ENCODE measurements at places on chromosomes 11 and 22. TPM values are rescaled to one million over a fixed set of nuclear protein-coding genes. Genes with fewer than 3 reads are reported as not detected.

The FOLR3 gene
- not detected for total RNA-seq

The DESI1 gene
- 84.9 TPM for total RNA-seq

The APOL5 gene
- not detected for total RNA-seq

The P2RY2 gene
- not detected for total RNA-seq

The KCNK7 gene
- 1.3 TPM for total RNA-seq

The GRIK4 gene
- 0.02 TPM for total RNA-seq

The GLYAT gene
- not detected for total RNA-seq

The MS4A12 gene
- total RNA-seq, result not detected

The POTEH gene
- not detected for total RNA-seq

The RIC3 gene
- 7.2 TPM for total RNA-seq

The MORC2 gene
- total RNA-seq, result 50.6 TPM

The BATF2 gene
- 0.09 TPM for total RNA-seq

The CRYBB2 gene
- not detected for total RNA-seq

The RBM4B gene
- total RNA-seq, result 15.6 TPM

The WT1 gene
- not detected for total RNA-seq

The STK33 gene
- 0.57 TPM for total RNA-seq

The CABP7 gene
- total RNA-seq, result not detected

The LMNTD2 gene
- 0.47 TPM for total RNA-seq

The RCOR2 gene
- total RNA-seq, result 0.28 TPM

The PAMR1 gene
- total RNA-seq, result not detected

The CCDC15 gene
- 4.1 TPM for total RNA-seq

The UBQLNL gene
- not detected for total RNA-seq

The RAG2 gene
- not detected for total RNA-seq

The OR5B21 gene
- total RNA-seq, result not detected

The MIOX gene
- total RNA-seq, result 0.21 TPM

The HARBI1 gene
- 4.3 TPM for total RNA-seq

The WNT11 gene
- 1.2 TPM for total RNA-seq

Measured in activated CD4-positive, alpha-beta T cell treated with anti-CD3 and anti-CD28 coated beads, Interleukin-2, amount 10 ng/mL, durations not matched to agents 24 days and 14 days (primary cell).